ENCODE measurements at places on chromosomes 1 and 21.
A peak's percentile ranks its signal among the peaks of the same experiment; 100 is the strongest.

GRCh38 chr1:153661111-153661708 is 2.7 kb downstream of the SNAPIN start:
- no peak for DNase-seq

GRCh38 chr21:21673959-21674358 is 675.8 kb downstream of the NCAM2 start:
- DNase-seq = no peak

GRCh38 chr21:41399246-41399800 is 26.7 kb upstream of the MX1 start:
- DNase-seq = peak; percentile 12

DNA sequence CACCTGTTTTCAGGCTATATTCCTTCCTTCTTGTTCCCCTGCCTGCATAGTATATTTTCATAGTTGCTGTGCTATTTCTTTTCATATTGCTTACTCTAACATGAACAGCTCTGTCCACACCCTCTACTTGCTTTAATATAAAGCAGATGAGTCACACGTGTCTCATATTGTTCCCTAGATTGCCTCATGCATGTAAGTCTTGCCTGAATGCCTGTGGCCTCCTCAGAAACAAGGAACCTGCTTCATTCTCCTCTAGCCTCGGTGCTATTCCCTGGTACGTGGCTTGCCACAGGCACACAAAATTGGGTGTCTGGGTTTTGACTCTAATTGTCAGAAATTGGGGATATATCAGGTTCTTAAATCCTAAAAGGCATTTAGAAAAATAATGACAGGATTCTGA is 16.5 kb upstream of the PKP1 start:
- DNase-seq = peak; percentile 21

GRCh38 chr1:30472009-30472408 is 251.4 kb downstream of the MATN1 start:
- no peak for DNase-seq

DNA sequence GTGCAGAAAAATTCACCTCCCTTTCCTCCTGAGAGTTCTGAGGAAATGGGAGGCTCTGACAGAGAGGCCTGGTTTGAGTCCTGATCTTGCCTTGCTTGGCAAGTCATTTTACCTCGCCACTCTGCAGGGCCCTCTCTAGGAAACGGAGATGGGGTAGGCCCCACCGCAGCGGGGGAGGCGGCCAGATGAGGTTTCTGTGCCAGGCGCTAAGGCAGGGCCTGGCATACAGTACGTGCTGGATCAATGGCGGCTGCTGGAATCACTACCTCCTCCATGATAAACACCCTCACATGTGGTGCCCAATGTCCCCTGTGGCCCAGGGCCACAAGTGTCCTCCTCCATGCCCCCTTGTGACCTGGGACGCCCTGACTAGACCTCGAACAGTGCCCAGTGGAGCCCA is 499 bp upstream of the PLEKHG5 start:
- DNase-seq = no peak

GRCh38 chr21:35974775-35975174 is 85.6 kb downstream of the SETD4 start:
- DNase-seq = peak; percentile 69

DNA sequence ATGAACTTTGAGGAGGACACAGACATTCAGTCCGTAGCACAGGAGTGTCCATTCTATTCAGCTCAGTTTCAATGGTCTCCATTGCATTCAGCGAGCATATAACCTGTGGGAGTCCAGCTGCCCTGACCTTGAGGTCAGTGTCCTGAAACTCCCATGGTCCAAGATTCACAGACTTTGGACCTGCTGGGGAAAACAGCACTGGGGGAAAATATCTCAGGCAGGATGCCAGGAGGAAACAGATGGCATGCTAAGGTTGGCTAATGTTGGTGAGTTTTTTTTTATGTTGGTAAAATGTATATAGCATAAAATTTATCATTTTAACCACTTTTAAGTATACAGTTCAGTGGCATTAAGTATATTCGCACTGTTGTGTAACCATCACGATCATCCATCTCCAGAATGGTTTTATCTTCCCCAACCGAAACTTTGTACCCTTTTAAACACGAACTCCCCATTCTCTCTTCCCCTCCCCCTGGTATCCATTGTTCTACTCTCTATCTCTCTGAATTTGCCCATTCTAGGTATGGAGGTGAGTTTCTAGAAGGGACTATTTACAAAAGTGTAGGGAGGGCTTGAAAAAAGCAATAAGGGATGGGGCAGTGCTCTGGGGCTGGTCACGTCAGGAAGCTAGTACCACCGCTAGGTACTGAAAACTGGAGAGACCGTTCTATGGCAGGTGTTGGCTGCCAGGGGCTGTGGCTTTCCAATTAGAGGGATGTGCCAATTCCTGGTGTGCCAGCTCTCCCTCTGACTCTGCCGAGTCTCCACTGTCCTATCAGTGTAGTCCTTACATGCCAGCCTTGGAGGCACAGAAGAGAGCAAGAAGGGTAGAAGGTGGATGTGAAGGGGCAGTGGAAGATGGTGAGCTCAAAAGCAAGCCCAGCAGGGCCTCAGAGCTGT is 85.3 kb downstream of the FOXD2 start:
- no peak for DNase-seq

DNA sequence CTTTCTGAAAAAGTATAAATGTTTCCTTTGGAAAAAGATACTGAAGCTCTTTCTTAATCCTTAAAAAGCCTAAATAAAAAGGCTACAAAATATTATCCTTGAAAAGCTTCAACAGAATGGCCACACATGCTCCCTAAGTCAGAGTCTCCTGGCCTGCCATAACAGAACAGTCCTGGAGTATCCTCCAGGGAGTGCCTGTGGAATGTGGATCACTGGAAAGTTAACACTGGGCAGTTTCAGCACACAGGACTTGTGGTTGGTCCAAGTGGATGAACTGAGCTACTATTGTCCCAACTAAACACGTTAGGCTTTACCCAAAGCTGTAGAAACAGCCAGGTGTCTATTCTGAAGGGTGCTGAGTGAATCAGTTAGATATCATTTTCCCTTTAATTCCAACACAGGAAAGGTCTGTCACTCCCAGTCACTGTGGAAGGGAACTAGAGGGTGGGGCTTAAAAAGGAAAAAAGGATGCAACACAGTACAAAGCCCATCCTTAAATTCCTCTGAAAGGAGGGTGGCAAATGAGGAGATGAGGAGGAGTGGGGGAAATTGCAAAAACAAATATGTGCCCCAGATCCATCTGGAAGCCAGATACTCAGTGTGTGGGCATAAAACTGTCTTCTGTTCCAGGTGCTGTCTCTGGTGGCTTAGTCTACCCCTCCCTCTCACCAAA is 196.3 kb upstream of the SPAG17 start:
- DNase-seq = no peak

- no peak for DNase-seq
These were observed 145.7 kb downstream of the ZNF644 start for GRCh38 chr1:90876101-90876500.

DNA sequence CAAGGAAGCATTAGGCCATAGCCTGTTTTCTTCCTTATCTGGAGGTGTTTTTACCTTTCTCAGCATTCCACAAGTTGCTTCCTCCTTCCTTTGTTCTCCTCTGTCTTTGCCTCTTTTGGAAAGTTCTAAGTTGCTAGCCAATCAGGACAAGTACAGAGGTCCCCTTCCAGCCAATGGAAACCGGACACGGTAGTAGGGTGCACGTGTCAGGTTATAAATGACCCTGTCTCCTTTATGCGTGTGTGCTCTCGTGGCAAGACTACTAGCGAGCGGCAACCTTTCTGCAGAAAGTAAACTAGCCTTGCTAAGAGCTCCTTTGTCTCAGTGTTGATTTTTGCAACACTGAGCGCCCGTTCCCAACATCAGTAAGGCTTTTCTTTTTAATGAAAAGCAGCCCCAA is 1.5 kb upstream of the ACADM start:
- DNase-seq = no peak

DNA sequence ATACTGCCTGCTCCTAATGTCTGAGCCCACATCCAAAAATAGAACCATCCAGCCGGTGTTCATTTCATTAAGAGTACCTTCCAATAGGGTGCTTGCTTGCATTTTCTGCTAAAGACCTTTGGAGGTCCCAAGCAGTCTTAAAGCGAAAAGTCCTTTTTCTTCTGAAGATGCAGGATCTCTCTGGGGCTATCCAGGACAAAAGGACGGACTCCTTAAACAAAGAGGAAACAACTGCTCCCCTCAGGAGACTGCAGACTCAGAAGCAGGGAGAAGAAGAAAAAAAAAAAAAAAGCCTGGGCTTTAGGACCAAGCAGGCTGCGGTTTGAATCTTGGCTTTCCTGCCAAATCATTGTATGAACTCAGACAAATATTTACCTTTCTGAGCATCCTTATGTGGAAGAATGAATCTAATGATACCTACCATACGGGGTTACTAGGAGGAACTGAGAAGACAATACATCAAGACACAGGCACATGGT is 204.0 kb downstream of the PLPP3 start:
- no peak for DNase-seq

DNA sequence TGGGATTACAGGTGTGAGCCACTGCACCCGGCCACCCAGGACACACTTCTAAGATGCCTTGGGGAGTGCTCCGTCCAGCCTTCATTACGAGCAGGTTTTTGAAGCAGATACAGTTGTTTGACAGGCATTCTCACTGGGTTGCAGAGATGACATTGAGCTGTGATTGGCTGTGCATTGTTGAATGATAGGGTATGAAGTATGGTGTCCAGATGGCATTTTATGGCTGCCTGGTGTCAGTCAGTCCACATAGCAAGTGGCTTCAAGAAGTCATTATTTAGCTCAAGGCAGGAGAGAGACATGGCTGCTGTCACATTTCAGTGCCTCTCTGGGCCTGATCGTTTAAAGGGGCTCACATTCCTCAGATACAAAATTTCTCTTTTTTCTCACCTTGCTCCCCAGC is 14.8 kb upstream of the PADI2 start:
- DNase-seq = no peak

DNA sequence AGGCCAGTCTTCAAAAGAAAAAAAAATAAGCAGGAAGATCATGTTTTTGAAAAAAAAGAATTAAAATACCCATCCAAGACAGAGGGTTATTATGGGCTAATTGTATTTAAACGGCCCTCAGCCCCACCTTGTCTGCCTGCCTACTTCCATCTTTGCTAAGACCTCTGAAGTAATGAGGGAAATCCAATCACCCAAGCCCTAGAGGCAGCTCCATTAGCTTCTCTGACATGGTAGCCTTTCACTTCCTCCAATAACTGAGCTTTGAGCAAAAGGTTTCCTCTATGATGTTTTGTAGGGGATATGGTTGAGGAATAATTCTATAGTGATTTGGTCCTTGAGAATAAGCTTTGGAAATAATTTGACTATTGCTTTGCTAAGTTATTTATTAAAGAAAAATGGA is 178.2 kb upstream of the SGIP1 start:
- peak; percentile 60 for DNase-seq

GRCh38 chr1:220038640-220039039 is 7.7 kb downstream of the EPRS1 start:
- DNase-seq = no peak

DNA sequence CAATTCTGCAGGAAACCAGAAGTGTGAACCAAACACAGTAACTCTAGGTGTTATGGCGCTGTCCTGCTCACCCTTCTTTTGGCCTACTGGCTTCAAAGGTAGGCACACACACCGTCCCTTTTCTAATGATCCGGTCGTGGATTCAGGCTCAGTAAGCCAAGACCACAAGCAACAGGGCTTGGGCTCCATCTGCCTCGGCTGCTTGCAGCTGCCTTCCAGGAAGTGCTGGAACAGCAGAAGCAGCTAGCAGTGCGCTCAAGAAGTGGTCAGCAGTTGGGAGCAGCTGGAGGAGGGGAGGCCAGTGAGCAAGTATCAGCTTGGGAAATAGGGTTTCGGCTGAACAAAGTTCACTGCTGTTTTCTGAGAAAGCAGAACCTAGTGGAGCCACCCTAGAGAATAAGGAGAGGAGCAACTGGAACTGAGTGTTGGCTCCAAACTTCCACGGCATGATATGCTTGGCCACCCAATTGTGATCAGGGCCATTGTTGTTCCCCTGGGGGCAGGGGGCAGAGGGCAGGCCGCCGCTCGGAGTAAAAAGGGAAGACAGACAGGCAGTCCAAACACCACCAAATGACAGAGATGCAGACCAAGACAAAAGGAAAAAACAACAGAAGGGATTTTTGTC is 173.4 kb downstream of the TOMM20 start:
- peak; percentile 98 for DNase-seq

- DNase-seq = no peak
These were observed 49.2 kb upstream of the PAX7 start for GRCh38 chr1:18581420-18581880.

DNA sequence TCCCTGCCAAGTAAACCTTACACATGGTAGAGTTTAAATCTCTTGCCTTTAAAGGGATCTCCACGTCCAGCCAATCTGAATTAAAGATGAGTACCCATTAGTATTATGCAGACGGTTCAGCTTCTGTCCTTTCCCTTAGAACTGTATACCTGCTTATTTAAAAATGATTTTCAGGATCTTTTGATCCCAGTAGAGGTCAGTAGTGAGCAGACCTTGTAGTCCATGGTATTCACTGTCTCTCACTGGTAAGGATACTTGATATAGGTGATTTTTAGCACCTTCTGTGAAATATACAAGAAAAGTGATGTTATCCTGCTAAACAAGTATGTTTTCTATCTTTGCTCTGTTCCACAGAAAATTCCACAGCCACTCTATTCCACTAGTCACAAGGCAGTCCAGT is 1211.6 kb upstream of the ADGRL4 start:
- peak; percentile 23 for DNase-seq

GRCh38 chr1:97826820-97827219 is 94.0 kb downstream of the DPYD start:
- DNase-seq = no peak

GRCh38 chr1:31688233-31688918 is 15.4 kb downstream of the COL16A1 start:
- DNase-seq = no peak

DNA sequence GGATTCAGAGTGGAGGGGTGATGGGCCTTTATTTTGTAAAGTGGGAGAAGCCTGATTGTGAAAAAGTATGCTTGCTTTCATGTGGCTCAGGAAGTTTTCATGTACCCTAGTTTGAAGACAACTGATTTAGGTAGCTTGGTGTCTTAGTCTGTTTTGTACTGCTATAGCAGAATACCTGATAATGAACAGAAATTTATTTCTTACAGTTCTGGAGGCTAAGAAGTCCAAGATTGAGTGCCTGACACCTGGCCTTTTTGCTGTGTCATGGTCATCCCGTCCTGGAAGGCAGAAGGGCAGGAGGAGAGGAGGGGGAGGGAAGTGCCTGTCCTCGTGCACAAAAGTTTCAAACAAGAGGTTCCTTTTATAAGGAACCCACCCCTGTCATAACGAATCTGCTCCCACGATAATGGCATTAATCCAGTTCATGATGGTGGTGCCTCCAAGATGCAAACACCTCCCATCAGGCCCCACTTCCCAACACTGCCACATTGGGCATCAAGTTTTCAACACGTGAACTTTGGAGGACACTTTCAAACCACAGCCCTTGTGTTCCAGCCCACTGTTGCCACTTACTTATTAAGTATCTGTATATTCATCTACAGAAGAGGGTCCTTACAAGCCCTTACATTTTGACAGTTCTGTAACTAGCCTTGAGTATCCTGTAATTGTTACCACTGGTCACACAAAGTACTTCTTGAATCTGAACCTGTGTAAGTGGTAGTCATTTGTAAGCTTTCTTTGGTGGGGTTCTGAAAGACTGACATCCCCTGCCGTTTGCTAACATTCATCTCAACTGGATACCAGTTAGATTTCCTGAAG is 9.5 kb downstream of the UCK2 start:
- DNase-seq = no peak

GRCh38 chr1:17075470-17076255 is 21.8 kb upstream of the SDHB start:
- peak; percentile 57 for DNase-seq

- DNase-seq = no peak
These were observed 102.3 kb downstream of the SPSB1 start for GRCh38 chr1:9395018-9395417.
